Stimulated activated CD4-positive, alpha-beta T cell treated with anti-CD3 and anti-CD28 coated beads, Interleukin-1b, Interleukin-23, amount 100 ng/mL, for 24 hours (primary cell): ENCODE measurements at places on chromosomes 5 and 9.

- DNase-seq: no peak
These were observed 1183.0 kb downstream of the MAT2B start for GRCh38 chr5:164688437-164688836.

- no peak for DNase-seq
These were observed 34.3 kb upstream of the FSD1L start for GRCh38 chr9:105413525-105413924.

GRCh38 chr9:6198251-6198650 lies 17.4 kb upstream of the IL33 start:
- DNase-seq: no peak

GRCh38 chr9:19133549-19134345 lies 6.5 kb upstream of the PLIN2 start:
- DNase-seq: no peak

DNA sequence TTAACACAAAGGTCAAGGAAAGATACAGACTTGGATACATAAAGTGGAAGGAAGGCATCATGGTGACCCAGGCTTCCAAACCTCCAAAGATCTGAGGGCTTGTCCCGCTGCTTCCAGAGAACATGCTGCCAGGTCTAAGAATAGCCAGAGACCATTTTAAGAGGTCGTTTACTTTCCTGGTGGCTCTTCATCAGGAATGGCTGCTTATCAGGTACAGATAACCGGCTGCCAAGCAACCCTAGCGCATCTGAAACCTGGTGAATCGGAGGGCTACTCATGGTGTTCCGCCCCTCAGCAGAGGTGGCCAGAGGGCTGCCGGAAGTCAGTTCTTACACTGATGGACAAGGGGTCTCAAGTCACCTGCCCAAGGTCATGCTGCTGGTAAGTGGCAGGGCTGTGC lies 251.3 kb upstream of the DAP start:
- DNase-seq: no peak

- DNase-seq: no peak
These were observed 265.7 kb upstream of the PANK3 start for GRCh38 chr5:168844922-168845296.

- no peak for DNase-seq
These were observed 428.8 kb downstream of the SH3GL2 start for GRCh38 chr9:18007621-18008020.

GRCh38 chr9:133811471-133811870 lies 73.3 kb upstream of the SARDH start:
- DNase-seq: no peak

DNA sequence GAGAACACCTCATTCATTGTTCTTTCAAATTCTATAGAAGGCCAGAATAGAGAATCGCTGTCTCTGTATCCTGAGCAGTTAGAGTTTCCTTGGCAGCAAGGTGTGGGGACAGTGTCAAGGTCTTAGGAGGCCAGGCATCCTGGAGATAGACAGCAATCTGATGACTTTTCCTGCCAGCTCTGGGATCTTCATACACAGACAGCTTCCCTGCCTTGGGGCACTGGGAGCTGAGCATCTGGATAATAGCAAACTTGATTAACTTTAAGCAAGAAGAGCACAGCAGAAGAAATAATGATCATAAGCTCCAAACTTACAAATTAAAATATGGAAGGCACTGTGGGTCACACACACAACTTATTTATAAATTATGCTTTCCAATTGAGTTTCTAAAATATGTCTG lies 86.1 kb upstream of the STK32A start:
- DNase-seq: no peak

DNA sequence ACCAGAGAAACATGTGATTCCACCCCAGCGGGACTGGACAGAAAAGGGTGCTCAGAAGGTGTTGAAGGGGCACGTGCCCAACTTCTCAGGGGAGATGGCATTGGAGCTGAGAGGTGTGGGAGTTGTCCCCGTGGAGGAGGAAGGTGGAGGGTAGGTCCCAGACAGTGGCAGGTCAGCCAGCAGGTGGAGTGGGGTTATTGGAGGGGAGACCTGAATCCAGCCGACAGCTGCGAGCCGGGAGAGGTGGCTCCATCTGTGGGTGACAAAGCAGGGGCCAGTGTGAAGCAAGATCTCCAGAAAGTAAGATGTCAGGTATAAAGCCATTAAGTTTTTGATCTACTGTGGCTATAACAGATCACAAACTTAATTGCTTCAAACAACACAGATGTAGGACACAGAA lies 75.1 kb downstream of the HRH2 start:
- DNase-seq: no peak

- no peak for DNase-seq
These were observed 20.8 kb downstream of the PTCH1 start for GRCh38 chr9:95495961-95496360.

GRCh38 chr5:106140101-106140500 lies 1530.6 kb downstream of the EFNA5 start:
- no peak for DNase-seq
